Activated naive CD4-positive, alpha-beta T cell treated with anti-CD3 and anti-CD28 coated beads for 36 hours (primary cell): ENCODE measurements at places on chromosomes 5 and 9. TPM values are rescaled to one million over a fixed set of nuclear protein-coding genes. Genes with fewer than 3 reads are reported as not detected.

ELAVL2 gene
- total RNA-seq = not detected

ADCY2 gene
- not detected for total RNA-seq

TAF11L5 gene
- total RNA-seq = not detected

VLDLR gene
- total RNA-seq = 8.6 TPM

MED22 gene
- 21.5 TPM for total RNA-seq

IL4 gene
- total RNA-seq = not detected

DBN1 gene
- total RNA-seq = 20.8 TPM
